ENCODE measurements at places on chromosomes 11 and 22. TPM values are rescaled to one million over a fixed set of nuclear protein-coding genes. Genes with fewer than 3 reads are reported as not detected.

GRCh38 chr11:119671561-119672015 is 57.4 kb downstream of the NECTIN1 start:
- DNase-seq = no peak

CCDC89 gene
- not detected for total RNA-seq

SEC14L3 gene
- not detected for total RNA-seq

GRCh38 chr11:34205326-34206035 is 100.1 kb downstream of the NAT10 start:
- no peak for DNase-seq

DNA sequence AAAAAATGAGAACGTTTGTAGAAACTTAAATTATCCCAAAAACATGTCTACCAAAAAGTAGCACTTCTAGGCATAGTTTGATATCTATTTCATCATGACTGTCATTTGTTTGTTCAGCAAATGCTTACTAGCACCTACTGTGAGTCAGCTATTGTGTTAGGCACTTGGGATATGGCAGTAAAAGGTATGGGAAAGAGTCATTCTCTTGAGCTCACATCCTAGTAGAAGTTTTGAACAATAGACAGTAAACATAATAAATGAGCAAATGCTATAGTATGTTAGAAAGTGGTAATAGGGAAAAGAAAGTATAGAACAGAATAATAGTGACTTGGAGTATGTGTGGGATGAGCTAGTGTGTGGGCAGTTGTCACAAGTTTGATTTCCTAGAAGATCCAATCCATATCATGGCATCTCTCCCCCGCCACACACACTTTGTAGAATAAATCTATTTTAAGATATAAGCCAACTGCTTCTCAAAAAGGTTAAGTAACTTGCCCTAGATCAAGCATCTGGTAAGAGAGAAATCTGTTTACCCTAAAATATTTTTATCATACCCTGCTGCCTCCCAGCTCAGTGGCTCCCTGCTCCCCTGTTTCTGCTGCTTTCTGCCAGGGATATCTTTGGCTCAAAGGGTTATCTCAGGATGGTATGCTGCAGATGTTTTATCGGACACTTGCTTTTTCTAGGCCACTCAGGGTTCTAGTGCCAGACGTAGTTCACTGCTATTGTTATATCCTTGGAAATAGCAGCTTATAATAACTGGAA is 129.7 kb downstream of the NCAM1 start:
- no peak for DNase-seq

GRCh38 chr22:31044262-31044861 is 36.8 kb upstream of the SMTN start:
- DNase-seq = no peak

OR51I1 gene
- total RNA-seq = not detected

GRCh38 chr11:103928802-103929161 is 107.7 kb upstream of the DDI1 start:
- DNase-seq = no peak

- no peak for DNase-seq
Measured at GRCh38 chr22:19745155-19746101, 15.2 kb upstream of the TBX1 start.

DNA sequence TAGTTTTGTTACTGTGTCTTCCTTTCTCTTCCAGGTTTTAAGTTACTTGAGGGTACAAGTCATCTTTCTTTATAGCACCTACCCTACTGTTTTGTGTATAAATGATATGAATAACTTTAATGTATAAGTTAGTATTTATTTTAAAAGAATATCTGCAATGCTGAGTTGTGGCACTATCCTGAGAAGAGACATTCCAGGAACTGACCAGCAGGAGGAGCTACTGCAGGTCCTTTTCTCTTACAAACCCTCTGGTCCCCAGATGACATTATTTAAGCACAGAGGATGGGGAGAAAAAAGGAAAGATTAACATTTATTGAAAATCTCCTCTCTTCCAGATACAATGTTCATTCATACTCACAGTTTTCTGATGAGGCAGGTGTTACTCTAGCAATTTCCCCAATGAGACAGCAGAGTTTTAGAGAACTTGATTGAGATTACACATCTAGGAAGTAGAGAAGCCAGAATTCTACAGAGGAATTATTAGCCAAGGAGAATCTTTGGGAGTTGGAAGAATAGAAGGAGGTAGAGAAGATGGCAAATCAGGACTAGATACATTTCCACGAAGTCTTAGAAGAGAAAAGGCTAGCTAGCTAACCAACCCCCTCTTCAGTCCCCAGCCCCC is 541.2 kb upstream of the API5 start:
- DNase-seq = no peak

- DNase-seq = no peak
Measured at GRCh38 chr11:70528046-70528793, 129.9 kb downstream of the CTTN start.

GRCh38 chr11:86117712-86118063 is 48.8 kb upstream of the PICALM start:
- no peak for DNase-seq

DNA sequence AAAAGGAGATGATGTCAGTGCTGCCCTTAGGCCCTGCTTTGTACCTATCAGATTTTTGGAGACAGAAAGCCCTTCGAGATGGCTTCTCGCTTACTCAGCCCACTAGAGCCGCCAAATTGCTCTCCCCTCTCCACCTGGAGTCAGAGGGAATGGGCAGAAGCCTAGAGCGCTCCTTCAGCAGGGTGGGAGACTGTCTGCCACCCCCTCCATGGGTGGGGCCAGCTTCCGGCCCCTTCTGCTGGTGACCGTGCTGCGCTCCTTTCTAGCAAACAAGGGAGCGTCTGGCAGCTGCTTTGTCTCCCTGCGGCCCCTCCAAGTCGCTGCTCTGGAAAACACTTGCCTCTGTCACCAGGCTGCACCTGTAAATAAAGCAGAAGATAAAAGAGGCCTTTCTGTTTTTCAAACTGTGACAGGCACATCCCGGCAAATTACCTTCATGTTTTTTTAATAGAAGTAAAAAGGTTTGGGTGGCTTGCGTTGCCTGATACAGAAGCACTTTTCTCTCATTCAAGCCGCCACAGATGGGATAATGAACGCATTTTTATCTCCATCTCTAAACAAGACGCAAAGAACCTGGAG is 145.7 kb upstream of the NECTIN1 start:
- DNase-seq = no peak

DNA sequence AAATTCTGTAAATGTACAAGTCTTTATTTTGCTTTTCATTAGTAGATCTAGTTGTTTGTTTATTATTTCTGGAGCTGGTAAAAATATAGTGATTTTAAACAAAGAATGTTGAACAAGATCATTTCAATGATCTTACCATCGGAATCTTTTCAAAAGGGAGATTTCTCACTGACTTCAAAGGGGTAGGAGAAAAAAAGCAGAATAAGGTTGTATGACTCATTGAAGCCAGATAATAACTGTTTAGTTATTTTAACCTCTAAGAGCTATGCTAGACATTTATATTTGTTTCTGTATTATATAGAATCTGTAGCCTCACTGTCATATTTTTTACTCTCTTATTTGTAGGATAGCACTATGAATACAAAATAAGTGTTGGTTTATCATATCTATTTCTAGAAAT is 8.1 kb upstream of the PDE3B start:
- no peak for DNase-seq

DNA sequence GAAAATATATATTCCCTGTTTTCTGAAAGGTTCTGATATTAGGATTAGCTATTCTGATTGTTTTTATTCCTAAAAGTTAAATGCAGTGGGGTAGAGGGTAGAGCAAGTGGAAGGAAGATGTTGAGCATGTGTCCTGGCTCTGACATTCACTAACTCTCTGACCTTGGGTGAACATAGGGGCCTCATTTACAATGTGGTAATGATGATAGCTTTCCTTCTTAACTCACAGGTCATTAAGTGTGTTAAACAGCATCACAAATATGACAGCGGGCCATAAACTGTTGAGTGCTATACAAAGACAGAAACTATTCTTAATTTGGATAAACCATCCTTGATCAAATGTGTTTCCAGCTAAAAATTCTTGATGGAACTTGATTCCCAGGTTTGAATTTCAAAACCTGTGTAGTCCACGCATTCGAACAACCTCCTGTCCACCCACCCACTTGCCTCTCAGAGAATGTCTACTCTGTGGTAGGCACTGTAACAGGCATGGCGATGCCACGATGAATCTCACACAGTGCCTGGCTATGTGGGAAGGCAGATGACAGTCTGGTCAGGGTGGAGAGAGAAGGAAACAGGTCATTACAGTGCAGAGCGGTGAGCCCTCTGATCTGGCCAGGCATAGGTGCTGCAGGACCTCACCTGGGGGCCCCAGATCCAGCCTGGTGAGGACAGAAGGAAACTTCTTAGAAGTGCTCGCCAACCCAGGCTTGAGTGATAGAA is 19.3 kb upstream of the PEX26 start:
- no peak for DNase-seq

DNA sequence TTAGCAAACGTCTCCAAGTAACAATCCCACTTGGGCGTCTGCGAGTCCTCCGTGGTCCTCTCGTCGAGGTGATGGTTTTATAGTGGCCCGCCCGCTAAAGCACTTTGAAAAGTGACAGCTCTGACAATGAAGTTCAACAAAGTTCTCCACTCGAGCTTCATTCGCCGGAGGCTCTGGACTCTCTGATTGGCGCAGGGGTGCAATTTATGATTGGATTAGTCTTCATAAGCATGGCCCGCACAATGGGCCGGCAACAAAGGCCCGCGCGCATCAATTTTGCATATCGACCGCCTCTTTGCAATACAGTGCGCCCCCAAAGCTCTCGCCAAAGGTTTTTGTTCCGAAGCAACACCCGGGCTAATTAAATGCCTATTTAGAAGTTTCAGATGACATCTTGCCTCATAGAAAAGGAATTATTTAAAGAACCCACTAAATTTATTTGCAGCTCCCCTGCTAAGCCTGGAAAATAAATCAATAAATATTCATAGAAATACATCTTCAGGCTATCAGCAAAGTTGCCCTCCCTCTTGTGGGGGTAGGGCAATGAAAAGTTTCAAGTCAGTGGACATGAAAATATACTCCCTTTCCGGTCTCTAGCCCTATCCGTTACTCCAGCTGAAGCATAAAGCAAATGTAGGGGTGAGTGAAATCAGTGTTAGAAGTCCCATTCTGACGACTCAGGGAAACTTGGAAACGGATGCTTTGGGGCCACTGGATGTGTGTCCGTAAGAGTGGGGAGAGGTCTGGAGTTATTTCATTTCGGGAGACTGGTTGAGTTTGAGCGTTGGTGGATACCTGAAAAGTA is at the start of gene DBX1:
DBX1 (minus strand) TSS at position 51 of the 805 bp plus-strand sequence. CDS start 151 bp downstream, outside the sequence.
- DNase-seq = no peak

DNA sequence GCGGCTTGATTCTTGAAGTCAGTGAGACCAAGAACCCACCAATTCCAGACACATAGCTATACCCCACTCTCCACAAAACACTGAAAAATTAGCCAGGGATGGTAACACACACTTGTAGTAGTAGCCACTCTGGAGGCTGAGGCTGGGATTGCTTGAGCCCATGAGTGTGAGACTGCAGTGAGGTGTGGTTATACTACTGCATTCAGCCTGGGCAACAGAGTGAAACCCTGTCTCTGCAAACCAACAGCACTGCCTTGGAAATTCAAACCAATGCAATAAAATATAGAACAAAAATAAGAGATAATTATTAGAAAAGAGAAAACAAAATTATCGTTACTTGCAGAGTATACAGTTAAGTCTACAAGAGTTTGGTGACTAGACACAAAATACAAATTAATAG is 20.2 kb upstream of the PRDM10 start:
- no peak for DNase-seq

DNA sequence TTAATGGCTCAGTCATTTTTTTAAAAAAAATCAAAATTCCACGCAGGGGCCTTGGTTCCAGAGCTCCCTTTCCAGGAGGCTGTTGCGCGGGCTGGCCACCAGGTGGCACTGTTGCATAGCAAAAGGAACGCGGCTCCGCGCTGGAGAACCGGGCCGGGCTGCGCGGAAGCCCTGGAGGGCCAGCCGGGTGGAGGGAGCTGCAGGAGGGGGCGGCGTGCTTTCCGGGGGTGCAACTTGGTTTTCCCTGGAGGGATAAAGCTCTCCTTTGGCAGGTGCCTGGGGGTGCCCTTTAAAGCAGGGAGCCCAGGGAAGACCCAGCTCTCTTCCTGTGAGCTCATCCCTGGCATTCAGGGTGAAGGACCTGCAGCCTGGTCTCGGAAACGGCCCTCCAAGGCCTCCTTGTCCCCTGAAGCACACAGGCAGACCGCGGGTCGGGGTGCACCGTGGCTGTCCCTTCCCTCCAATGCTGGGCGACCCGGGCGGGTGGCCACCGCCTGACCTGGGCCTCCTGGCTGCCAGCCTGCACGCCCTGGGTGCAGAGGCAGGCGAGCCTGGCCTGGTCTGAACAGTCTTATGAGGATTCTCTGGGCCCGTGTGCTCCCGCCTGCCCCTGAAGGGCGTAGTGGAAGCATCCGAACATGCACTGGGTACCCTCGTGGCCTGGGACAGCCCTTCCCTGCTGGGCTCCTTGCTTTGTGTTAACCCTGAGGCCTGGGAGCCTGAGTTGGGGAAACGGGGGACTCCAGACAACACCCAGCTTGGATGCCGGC is 23.4 kb downstream of the KRTAP5-5 start:
- DNase-seq = no peak

- DNase-seq = no peak
Measured at GRCh38 chr11:109794501-109794900, 298.7 kb upstream of the ZC3H12C start.

GRCh38 chr11:122176651-122177050 is 60.6 kb upstream of the BLID start:
- DNase-seq = no peak

SEC14L2 gene
- 0.51 TPM for total RNA-seq

DNA sequence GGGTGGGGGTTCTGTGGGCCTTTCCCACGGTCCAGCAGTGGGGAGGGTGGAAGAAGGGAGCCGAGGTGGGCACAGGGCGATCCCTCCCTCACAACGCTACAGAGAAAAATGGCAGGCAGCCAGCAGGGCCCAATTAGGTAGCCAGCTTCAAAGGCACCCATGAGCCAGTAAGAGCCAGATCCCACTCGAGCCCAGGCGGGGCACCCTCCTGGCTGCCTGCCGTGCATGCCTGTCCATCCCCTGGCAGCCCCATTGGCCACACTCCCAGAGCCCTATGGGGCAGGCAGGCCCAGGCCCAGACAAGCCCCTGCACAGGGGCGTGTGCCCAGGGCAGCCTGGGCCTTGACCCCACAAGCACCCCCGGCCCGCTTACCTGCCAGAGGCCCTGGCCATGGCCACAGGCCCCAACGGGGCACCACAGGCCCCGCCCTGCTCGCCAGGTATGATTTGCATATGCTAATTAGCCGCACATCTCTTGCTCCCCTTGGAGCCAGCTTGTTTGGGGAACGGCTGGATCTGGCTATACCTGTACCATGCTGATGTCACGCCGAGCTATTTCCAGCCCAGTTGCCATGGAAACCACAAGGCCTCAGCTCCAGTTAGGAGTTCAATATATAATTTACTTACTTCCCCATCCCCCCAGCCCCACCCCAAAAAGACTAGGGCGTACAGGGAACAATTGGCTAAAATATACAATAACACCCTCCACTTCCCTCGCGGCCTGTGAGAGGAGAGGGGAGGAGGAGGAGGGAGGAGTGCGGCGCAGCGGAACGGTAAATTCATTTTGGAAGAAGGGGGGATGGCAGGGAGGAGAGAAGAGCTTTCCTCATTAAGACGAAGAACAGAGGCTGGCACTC is 47.5 kb upstream of the TCF20 start:
- DNase-seq = no peak

BATF2 gene
- 0.98 TPM for total RNA-seq

Data from GM12878 (cell line).